NCI-H187 treated with DMSO at 0.1 percent for 48 hours (cell line): ENCODE measurements at places on chromosomes 11 and 22.

GRCh38 chr11:17798253-17798652, 63.7 kb downstream of the KCNC1 start:
- no peak for DNase-seq

DNA sequence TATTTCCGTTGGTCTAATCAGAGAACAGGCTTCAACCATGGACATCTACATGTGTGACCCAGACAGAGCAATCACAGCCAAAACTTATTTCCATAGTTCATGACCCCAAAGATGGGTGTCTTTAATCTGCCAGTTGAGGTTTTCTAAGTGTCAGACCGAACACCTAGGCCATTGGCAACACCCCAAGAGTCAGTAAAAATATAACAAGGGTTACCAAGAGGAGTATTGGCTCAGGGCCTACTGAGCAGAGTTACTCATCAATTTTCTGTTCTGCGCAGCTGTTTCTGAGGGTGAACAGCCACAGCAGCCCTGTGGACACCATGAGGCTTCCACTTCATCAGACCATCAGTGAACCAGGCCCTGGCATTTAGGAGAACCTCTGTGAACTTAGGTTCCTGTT, 18.8 kb downstream of the GUCD1 start:
- DNase-seq, result no peak

DNA sequence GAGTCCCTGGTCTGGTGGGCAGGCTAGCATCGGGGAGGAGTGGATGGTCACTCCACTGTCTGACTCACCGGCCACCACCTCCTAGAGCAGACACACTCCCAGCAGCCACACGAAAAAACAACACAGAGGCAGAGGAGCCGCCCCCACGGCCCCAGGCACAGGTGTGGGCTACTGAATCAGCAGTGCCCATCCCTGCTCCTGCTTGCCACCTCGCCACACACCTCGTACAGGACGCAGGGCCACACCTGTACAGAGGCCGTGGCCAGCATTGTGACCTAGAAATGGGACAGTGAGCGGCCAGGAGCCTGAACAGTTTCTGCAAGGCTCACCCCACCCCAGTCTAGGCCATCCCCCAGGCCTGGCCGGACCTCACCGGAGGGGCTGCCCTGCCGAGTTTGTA, 14.0 kb downstream of the TRIM29 start:
- no peak for DNase-seq

GRCh38 chr11:46015941-46016340, 93.5 kb downstream of the LARGE2 start:
- no peak for DNase-seq

DNA sequence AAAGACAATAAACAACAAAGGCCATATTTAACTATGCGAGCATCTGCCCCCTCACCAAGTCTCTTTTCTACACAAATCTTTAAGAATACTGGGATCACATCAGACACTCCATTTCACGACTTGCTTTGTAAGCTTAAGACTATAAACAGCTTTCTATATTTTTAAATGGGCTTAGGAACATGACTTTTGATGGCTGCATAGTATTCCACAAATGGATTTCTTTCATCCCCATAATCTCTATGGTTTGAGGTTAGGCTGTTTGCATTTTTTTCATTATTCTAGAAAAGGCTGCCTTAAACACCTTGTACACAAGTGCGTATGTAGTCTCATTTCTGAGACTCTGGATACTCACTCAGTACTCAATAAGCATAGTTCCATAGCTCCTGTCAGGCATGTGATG, 52.8 kb downstream of the DGCR2 start:
- DNase-seq, result no peak

- no peak for DNase-seq
Measured at GRCh38 chr22:48346311-48346710, 1481.4 kb downstream of the BRD1 start.

DNA sequence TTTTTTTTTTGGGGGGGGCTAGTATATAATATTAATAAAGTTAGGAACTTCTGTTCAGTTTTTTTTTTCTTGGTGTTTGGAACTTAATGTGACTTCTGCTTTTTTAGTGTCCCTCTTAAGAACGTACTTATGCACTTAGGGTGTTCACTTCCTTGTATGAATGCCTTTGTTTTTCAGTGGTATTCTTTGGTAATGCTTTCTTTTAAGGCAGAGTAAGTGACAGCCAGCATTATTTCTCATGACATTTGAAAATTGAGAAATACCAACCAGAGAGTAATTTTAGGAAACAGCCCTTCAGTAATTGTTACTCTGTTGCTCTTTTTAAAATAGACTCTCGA, 2.4 kb downstream of the GRK3 start:
- no peak for DNase-seq

DNA sequence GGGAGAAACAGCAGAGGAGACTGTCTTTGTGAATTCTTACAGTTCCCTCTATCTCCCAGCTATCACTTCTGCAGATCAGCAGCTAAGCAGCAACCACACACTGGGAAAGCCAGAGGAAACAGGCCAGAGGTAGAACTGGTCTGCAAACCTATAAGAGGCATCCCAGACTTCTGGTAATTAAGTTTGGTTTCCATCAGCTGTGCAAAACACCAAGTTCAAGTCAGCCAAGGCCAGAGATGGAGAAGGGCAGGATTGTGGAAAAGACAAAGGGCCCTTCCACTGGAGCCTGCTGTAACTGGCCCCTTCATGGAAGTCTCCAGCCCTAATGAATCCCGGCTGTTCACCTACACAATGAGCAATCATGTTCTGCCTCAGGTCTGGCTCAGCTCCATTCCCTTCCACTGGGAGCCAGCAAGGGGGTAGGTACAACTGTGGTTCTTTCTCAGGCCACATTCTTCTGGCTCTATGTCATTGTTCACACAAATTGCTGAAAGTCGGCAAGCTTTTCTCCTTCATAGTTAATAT, 4.6 kb upstream of the PAMR1 start:
- DNase-seq, result no peak

GRCh38 chr11:11016943-11017342, 159.1 kb upstream of the ZBED5 start:
- no peak for DNase-seq

GRCh38 chr22:29658176-29658575, 54.7 kb downstream of the NF2 start:
- no peak for DNase-seq

- no peak for DNase-seq
Measured at GRCh38 chr11:80107415-80107814, 666.6 kb upstream of the TENM4 start.

DNA sequence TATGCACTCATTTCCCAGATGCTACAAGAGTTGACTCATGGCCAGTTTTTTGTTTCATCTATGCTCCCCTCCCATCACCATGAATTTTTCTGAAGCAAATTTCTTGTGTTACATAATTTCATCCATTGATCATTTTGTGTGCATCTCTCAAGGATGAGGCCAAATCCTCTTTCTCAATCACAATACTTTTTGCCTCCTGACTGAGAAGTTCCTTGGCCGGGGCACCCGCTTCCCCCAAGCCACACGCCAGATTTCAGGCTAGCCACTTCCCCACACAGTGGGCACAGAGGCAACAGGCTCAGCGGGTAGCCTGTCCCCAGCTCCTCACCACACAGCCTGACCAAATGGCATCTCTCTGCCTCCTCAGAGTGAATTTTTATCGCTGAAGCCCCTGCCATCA, 9.8 kb upstream of the DSCAML1 start:
- DNase-seq, result no peak
